ENCODE measurements at places on chromosomes 2 and 18.

DNA sequence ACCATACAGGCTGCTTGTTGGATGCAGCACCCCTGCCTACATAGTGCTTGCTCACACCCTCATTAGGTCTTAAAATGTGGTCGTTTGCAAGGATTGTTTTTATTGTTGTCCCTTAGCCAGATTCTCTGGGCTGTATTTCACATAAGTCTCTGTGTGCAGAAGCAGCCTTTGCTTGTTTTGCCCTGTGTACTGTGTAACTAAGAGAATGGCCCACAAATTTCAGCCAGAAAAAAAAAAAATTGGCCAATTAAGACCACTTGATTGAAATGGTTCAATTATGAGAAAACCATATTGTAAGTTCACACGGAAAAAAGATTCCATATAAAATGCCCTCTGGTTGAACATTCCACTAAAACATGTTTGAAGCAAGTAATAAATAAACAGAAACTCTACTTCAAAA, 377.1 kb upstream of the SOX11 start:
- DNase-seq, result no peak

- no peak for DNase-seq
Measured at GRCh38 chr2:9725106-9725505, 94.3 kb upstream of the YWHAQ start.

DNA sequence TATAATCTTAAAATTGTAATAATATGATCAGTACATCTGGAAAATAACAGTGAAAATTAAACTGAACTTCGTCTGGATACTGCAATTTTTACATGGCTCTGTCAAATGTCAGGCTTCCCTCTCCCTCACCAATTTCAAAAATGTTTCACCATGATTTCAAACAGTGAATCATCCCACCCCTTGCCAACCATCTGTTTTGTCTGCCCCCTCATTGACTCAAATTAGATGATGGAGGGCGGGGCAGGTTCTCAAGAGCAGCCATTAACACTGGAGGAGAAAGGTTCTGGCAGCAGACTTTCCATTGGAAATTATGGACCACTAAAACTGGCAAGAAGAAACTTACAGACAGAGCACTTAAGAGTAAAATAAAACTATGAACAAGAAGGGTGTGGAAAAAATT, 1195.7 kb upstream of the ZEB2 start:
- no peak for DNase-seq

DNA sequence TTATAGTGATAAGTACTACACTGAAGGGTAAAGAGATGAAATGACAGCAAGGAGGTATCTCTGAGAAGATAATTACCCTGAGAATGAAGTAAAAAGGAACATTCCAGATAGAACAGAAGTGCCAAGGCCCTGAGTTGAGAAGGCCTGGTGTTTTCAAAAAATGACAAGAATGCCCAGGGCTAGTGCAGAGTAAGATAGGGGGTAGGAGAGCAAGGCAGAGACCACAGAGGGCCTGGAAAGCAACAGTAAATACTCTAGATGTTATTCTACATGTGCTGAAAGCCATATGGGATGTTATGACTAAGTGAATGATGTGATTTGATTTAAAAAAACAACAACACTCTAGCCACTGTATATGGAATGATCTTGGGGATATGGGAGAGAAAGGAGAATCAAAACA, 52.3 kb downstream of the BAZ2B start:
- DNase-seq, result no peak

- no peak for DNase-seq
Measured at GRCh38 chr18:13235421-13235831, 16.9 kb downstream of the LDLRAD4 start.

DNA sequence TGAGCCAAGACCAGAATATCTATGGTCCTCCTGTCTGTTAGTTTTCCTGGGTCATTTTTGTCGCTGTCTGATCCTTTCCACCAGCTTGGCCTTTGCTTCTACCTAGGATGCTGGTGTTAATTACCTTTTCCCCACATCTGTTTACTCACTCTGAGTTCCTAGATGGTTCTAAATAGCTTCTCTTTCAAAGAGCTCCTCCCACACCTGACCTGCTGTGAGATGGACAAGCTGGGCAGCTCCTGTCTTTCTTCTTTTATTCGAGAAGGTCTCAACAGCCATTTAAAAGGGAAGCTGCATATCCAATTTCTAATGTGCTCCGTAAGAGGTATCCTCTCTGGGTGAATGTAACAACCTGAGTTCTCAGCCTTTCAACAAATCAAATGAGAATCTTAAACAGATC, 156.2 kb downstream of the HRH4 start:
- DNase-seq, result no peak

DNA sequence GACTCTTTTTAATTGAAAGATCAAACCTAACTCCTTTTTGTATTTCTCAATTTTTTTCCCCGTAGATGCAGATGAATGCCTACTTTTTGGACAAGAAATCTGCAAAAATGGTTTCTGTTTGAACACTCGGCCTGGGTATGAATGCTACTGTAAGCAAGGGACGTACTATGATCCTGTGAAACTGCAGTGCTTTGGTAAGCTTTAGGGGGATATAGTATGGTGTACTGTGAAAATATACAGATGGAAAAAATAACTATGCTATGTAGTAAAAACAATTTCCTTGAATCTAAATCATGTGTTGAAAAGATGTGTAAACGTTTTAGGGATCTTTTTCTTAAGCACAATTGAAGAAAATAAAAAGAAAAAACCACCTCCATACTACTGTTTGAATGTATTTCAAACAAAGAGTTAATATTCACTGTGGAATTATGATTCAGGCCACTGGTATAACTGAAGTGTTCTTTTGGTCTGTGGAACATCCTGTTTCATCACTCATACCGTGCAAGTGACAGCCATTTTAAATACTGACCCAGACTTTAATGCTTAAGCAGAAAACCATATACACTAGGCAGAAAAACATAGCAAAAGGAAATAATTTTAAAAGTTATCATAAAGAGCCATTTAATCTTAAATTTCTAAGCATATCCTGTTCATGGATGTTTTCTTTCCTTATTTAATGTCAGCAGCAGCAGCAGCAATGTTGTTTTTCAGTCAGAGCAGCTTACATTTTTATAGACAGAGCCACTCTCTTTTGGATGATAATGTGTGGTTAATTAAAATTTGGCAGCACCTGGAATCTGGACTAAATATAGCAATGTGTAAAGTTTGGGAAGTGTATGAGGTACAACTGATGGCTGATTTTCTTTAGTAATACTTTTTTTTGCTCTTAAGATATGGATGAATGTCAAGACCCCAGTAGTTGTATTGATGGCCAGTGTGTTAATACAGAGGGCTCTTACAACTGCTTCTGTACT, 112.8 kb upstream of the RASGRP3 start:
- DNase-seq, result no peak

GRCh38 chr18:10258836-10259474, 195.5 kb upstream of the APCDD1 start:
- no peak for DNase-seq

- DNase-seq, result no peak
Measured at GRCh38 chr2:12960671-12961070, 243.9 kb downstream of the TRIB2 start.

GRCh38 chr2:97754690-97755346, 41.4 kb downstream of the ZAP70 start:
- DNase-seq, result no peak

GRCh38 chr18:74290794-74291471, 830 bp downstream of the CYB5A start:
- peak; percentile 67 for DNase-seq

DNA sequence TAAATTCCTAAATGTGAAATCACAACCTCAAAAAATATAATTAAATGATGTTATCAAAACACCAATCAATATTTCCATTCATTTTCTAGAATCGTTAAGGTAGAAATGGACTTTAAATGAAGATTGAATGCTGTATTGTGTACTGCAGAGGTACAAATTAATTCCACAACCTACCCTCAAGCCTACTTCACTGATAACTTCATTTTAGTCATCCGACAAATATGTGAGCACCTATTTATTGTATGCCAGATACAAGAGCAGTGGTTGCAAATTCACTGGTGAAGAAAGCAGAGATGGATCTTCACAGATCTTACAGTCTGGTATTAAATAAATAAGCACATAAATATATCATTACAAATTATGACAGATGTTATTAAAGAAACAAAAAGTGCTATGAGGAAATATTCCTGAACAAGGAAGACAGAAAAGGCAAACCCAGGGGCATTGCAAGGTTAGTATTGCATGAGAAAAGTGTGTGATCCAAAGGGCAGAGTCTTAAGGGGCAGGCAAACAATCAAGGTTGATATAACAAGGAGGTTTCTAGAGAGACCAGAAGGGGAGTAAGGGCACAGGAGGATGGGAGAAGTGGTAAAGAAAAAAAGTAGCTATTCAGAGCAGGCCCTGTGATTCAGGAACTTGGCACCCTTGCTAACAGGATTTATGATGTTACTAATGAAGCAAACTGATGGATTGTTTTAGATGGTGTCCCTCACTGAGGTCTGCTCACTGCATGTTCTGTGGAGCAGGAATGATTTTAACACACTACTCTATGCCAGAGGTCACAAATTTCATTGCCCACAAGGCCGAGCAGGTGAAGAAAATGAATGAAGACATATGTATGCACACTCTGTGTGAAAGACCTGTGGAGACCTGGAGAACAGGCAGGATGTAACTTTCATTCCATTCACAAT, 128.0 kb upstream of the CCDC150 start:
- no peak for DNase-seq

DNA sequence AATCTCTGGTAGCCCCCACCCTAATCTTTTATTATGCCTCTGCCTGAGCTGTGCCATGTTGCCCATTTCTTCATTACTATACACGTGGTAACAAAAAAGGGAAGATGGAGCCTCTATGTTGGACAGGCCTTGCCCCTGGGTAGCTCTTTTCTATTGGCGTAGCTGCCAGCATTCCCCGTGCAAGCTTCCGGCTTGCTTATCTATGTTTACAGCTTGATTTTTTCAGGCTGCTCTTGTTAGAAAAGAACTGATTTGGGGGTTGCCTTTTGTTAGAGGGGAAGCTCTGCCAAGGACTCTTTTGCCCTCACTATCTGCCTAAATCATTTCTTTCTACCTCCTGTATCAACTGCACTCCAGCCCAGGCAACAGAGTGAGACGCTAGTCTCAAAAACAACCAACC, 45.5 kb upstream of the ZSWIM2 start:
- no peak for DNase-seq

DNA sequence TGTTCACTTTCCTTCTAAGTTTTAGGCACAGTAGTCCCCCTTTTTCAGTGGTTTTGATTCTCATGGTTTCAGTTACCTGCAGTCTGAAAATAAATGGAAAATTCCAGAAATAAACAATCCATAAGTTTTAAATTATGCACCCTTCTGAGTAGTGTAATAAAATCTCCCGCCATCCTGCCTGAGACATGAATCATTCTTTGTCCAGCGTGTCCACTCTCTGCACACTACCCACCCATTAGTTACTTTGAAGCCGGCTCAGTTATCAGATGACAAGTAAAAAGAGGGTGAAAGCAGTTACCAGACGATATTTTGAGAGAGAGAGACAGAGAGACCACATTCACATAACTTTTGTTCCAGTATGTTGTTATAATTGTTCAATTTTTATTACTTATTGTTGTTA, 400.5 kb downstream of the TMX3 start:
- DNase-seq, result no peak

All from ecto neural progenitor cell (in vitro differentiated cells).